GM23248 (cell line): ENCODE measurements at places on chromosomes 11 and 22. TPM values are rescaled to one million over a fixed set of nuclear protein-coding genes. Genes with fewer than 3 reads are reported as not detected.
A peak's percentile ranks its signal among the peaks of the same experiment; 100 is the strongest.

Gene PSMD13
- 127 and 145 TPM in 2 replicates for total RNA-seq

Gene SIK3
- 13.3 and 15.5 TPM in 2 replicates for total RNA-seq

DNA sequence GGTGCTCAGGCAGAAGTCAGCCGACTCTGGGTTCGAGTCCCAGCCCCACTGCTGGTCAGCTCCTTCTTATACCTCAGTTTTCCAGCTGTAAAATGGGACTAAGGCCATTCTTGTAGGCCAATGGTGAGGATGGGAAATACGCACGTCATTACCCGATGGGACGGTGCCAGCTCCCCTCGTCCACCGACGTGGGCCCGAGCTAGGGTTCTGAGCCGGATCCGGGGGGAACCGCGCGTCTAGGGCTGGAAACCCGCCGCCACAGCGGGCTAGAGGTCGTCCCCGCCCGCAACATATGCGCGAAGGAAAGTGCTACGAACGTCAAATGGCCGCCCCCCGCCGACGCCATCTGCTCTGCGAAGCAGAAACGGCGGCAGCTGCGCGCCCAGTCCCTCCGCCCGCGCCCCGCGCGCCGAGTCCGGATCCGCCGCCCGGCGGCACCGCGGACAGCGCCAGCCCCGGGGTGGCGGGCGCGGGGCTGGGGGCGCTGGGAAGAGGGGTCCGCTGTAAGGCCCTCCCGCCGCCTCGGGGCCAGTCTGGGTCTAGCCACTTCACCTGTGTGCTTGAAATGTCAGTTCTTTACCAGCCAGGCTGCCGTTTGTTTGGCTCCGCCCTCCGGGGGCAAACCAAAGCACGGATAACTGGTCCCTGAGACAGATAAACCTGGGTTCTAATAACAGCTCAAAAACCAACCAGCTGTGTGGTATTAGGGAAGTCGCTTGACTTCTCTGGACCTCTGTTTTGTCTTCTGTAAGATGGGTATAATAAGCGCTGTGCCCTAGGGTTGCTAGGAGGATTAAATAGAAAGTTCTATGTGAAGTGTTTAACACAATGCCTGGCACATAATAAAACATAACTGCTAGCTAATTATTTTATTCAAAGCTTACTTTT lies 103.5 kb upstream of the RCN1 start:
- H3K4me3 ChIP-seq = peak overlapping the region; percentile 34; the same call in 1 of the 2 replicates
- peak; percentile 29 for DNase-seq
- peaks cover 49% of the 10 kb centered on the region for H3K27me3 ChIP-seq
- no peak overlapping the region for H3K27ac ChIP-seq
- H3K4me1 ChIP-seq = 0 out of 2 replicates have a peak, but pooled peaks cover 3% of the 10 kb centered on the region
- H3K36me3 ChIP-seq = no peaks in the 10 kb centered on the region

GRCh38 chr22:19668748-19669147 lies 45.6 kb upstream of the SEPTIN5 start:
- no peak overlapping the region for H3K4me3 ChIP-seq
- no peak overlapping the region for H3K27ac ChIP-seq
- no peak for DNase-seq
- peaks cover 18% of the 10 kb centered on the region for H3K27me3 ChIP-seq
- no peaks in the 10 kb centered on the region for H3K36me3 ChIP-seq
- peaks cover 5% of the 10 kb centered on the region for H3K4me1 ChIP-seq
